Endothelial cell of umbilical vein (primary cell): ENCODE measurements at places on chromosomes 4 and X. TPM values are rescaled to one million over a fixed set of nuclear protein-coding genes. Genes with fewer than 3 reads are reported as not detected.

SYN1 gene
- not detected in 2 replicates for total RNA-seq

EGF gene
- total RNA-seq: not detected in 2 replicates

C1QTNF7 gene
- not detected in 2 replicates for total RNA-seq

RS1 gene
- total RNA-seq: not detected in 2 replicates

CCDC120 gene
- 5.7 and 6.4 TPM in 2 replicates for total RNA-seq
